ENCODE measurements at places on chromosomes 11 and 22. TPM values are rescaled to one million over a fixed set of nuclear protein-coding genes. Genes with fewer than 3 reads are reported as not detected.
A peak's percentile ranks its signal among the peaks of the same experiment; 100 is the strongest.

- no peaks in the 10 kb centered on the region for H3K4me1 ChIP-seq
- peaks cover 7% of the 10 kb centered on the region for H3K27me3 ChIP-seq
- DNase-seq: no peak
- no peak overlapping the region for H3K4me3 ChIP-seq
- no peaks in the 10 kb centered on the region for H3K36me3 ChIP-seq
These were observed 16.2 kb downstream of the CSF2RB start for GRCh38 chr22:36929621-36930020.

GRCh38 chr11:82932564-82932963 is 31.0 kb downstream of the DDIAS start:
- no peaks in the 10 kb centered on the region for H3K27me3 ChIP-seq
- H3K4me3 ChIP-seq: no peak overlapping the region
- no peak for DNase-seq
- H3K4me1 ChIP-seq: peaks cover 35% of the 10 kb centered on the region
- peaks cover 63% of the 10 kb centered on the region for H3K36me3 ChIP-seq

GRCh38 chr11:131154351-131154750 is 216.1 kb upstream of the NTM start:
- no peak overlapping the region for H3K4me3 ChIP-seq
- no peak overlapping the region for H3K27ac ChIP-seq
- no peaks in the 10 kb centered on the region for H3K4me1 ChIP-seq
- H3K27me3 ChIP-seq: no peaks in the 10 kb centered on the region

GRCh38 chr11:7600205-7600775 is 73.0 kb downstream of the CYB5R2 start:
- DNase-seq: no peak
- no peaks in the 10 kb centered on the region for H3K36me3 ChIP-seq
- H3K4me3 ChIP-seq: no peak overlapping the region
- H3K27me3 ChIP-seq: no peaks in the 10 kb centered on the region

DNA sequence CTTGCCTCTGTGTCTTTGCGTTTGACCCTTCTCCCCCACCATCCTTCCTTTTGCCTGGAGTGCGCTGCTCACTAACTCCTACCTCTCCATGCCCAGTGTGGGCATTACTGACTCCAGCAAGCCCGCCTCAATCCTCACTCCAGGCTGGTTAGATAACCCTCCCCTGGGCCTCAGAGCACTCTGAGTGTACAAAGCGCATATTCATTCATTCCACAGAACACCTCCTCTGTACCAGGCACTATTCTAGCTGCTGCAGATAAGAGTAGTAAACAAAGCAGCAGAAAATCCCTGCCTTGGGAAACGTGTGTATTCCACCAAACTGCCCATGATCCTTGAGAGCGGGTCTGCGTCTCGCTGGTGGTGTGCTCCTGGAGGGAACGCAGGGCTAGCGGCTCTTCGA is 3.2 kb downstream of the SLC22A8 start:
- H3K36me3 ChIP-seq: no peaks in the 10 kb centered on the region
- no peak overlapping the region for H3K4me3 ChIP-seq
- H3K27me3 ChIP-seq: peaks cover 5% of the 10 kb centered on the region
- H3K4me1 ChIP-seq: no peaks in the 10 kb centered on the region
- no peak overlapping the region for H3K27ac ChIP-seq
- no peak for DNase-seq

DNA sequence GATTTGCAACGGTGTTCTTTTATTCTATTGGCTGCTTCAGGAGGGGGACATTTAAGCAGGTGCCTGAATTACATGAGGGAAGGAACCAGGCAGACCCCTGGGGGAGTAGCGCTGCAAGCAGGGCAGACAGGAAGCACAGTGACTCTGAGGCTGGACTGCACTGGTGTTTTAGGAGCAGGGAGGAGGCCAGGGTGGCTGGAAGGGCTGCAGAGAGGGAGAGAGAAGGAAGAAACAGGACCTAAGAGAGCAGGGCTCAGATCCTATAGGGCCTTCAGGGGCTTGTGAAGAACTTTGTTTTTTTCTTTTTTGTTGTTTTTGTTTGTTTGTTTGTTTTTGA is 62.5 kb upstream of the SORL1-AS1 start:
- H3K36me3 ChIP-seq: peaks cover 77% of the 10 kb centered on the region
- H3K4me3 ChIP-seq: no peak overlapping the region
- H3K27ac ChIP-seq: peak overlapping the region; percentile 92

DNA sequence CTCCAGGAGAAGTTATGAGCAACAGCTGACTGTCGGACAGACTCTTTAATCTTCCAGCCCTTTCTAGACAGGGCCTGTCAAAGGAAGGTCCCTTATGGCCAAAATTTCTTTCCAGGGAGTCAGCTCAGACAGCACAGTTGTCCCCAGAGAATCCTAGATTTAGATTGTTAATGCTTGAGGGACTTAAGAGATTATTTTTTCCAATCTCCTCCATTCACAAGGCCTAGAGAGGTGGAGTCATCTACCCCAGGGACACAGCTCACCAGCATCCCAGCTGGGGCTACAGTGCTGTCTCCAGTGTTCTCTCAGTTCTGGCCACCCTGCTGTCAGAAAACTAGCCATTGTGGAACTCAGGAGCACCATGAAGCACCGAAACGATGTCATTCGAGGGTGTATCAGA is 7.8 kb downstream of the DSCAML1 start:
- H3K27me3 ChIP-seq: peaks cover 25% of the 10 kb centered on the region
- H3K4me1 ChIP-seq: no peaks in the 10 kb centered on the region
- H3K36me3 ChIP-seq: no peaks in the 10 kb centered on the region
- no peak overlapping the region for H3K27ac ChIP-seq
- DNase-seq: no peak
- H3K4me3 ChIP-seq: no peak overlapping the region

DNA sequence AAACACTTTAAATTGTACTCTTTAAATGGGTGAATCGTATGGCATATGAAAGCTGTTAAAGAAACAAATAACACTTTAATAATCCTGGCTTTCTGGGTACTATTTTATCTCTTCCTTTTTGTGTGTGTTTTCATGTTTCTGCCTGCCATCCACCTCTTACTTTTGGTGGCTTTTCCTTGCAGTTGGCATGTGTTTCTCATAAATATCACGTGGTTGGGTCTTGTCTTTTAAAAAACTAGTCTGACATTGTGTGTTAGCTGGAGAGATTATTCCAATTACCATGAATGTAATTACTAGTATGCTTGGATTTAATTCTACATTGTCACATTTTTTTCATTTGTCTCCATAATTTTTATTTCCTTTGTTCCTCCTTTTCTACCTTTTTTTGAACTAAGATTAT is 262.9 kb upstream of the B3GAT1 start:
- H3K36me3 ChIP-seq: no peaks in the 10 kb centered on the region
- no peaks in the 10 kb centered on the region for H3K4me1 ChIP-seq
- peaks cover 7% of the 10 kb centered on the region for H3K27me3 ChIP-seq
- DNase-seq: no peak
- no peak overlapping the region for H3K4me3 ChIP-seq
- no peak overlapping the region for H3K27ac ChIP-seq

DNA sequence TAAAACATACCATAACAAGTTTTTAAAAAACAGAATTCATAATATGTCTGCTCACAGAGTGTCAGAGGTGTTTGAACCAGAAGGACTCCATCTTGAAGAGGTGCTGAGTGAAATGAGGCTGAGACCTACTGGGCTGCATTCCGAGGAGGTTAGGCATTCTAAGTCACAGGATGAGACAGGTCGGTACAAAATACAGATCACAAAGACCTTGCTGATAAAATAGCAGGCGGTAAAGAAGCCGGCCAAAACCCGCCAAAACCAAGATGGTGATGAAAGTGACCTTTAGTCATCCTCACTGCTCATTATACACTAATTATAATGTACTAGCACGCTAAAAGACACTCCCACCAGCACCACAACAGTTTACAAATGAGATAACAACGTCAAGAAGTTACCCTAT is 116.4 kb downstream of the ARHGAP32 start:
- no peak overlapping the region for H3K27ac ChIP-seq
- H3K4me1 ChIP-seq: no peaks in the 10 kb centered on the region
- H3K4me3 ChIP-seq: no peak overlapping the region
- H3K27me3 ChIP-seq: no peaks in the 10 kb centered on the region
- peaks cover 2% of the 10 kb centered on the region for H3K36me3 ChIP-seq

MRGPRX4 gene
- total RNA-seq: not detected

C11orf86 gene
- not detected for total RNA-seq
